ENCODE measurements at places on chromosomes 12 and 14.

- no peak for DNase-seq
These were observed 48.5 kb upstream of the CSRP2 start for GRCh38 chr12:76927170-76927784.

GRCh38 chr14:21104448-21105060 lies 3.7 kb downstream of the TMEM253 start:
- peak; percentile 42 for DNase-seq

DNA sequence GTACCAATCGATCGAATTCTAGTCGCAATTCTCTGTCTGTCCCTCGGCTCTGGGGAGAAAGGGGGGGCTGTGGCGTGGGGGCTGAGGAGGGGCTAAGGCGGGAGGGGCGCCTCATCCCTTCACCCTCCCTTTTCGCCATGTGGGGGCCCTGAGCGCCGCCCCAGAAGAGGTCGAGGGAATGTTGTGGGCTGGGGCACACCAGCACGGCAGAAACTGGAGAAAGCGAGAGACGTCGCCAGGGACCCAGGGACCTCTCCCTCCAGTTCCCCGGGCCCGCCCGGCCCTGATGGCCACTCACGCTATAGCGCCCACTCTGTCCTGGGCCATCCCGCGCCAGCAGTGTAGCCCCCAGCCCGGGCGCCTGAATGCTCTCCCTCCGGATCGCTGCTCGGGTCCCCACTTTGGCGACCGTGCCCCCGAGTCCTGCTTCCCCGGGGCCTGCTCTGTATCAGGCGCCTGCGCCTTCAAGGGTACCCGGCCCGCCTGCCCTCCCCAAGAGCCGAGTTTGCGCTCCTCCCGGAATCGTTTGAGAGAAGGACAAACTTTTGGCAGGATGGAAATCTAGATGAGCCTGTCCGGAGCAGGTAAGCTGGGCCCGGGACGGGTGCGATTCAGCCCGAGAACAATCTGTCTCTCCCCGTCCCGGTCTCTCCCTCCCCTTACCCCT lies 62.6 kb downstream of the SMUG1 start:
- no peak for DNase-seq

DNA sequence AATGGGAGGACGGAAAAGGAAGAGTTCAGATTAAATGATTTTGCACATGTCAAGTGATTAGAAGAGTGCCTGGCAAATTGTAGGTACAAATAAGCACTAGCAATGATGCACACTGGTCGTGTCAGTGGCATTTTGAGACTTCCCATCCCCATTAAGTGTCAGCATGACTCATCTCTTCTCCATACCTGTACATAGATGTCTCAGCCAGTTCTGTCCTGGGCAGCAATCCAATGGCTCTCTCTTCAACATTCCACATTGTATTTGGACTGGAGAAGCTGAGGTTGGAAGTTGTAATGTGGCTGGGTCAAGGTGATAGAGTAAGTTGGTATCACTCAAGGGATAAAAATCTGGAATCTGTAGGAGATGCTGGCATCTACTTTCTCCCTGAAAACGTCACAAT lies 742.7 kb downstream of the VRK1 start:
- DNase-seq = no peak

DNA sequence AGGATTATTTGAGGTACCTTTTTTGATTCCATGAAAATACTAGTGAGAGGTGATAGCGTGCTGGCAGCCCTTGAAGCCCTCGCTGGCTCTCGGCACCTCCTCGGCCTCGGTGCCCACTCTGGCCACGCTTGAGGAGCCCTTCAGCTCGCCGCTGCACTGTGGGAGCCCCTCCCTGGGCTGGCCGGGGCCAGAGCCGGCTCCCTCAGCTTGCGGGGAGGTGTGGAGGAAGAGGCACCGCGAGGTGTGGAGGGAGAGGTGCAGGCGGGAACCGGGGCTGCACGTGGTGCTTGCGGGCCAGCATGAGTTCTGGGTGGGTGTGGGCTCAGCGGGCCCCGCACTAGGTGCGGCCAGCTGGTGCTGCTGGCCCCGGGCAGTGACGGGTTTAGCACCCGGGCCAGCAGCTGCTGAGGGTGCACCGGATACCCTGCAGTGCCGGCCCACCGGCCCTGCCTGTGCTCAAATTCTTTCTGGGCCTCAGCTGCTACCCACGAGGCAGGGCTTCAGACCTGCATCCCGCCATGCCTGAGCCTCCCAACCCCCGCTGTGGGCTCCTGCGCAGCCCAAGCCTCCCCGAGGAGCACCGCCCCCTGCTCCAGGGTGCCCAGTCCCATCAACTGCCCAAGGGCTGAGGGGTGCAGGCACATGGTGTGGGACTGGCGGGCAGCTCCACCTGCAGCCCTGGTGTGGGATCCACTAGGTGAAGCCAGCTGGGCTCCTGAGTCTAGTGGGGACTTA lies 7.4 kb downstream of the MOK start:
- no peak for DNase-seq

DNA sequence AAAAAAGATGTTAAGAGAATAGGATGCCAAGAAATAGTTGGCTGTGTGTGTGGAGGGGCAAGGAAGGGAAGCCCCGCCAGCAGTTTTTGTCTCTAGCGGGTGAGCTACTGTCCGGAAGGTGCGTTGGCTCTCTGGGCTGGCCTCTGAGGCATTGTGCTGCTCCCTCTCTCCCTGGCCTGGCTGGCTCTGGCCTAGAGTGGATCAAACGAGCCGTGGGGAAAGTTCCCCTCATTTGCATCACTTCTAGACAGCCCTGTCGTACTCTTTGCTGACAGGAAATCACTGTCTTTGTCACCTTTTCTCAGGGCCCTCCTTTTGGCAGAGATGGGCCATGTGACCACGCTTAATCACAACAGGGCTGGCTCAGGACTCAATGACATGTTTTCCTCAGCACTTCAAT lies 236.1 kb upstream of the NPAS3 start:
- DNase-seq = no peak

GRCh38 chr14:75427482-75428229 lies at the start of gene JDP2:
TSS of gene JDP2 (plus strand) at chr14:75428022. CDS start at chr14:75437921, 9,899 bp downstream.
- no peak for DNase-seq

DNA sequence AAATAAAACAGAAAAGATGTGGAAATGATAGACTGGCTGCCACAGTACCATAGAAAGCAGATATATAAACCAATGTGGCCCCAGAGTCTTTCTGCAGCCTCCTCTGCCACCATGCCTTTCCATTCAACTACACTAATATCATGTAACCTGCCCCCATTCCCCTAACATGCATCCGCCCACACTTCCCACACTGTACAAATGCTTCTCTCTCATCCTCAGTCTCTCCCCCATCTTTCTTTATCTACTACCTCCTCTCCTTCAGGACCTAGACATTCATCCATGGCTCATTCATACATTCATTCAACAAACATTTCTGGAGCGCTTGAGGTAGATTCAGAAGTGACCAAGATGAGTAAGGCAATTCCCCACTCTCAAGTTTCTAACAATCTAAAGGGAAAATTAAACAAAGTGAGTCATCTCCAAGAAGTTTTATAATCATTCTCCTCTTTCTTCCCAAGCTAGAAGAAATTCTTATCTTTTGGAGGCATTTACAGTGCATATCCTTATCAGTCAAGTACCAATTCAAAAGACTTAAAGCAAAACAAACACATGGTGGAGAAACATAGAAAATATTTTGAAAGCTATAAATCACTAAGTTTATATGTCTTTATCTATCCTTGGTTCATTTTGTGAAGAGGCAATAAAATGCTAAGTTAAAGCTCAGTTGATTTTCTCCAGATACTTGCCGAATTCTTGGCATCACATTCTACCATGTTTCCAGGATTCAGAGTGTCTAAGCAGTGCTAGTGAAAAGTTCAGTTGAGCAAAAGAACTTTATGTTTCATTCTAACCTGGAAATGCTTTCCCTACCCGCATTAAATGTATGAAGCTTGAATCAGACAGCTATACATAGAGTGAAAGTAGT lies 70.5 kb upstream of the FRMD6 start:
- DNase-seq = no peak

- DNase-seq = no peak
These were observed 38.8 kb upstream of the NT5DC3 start for GRCh38 chr12:103879878-103880277.

DNA sequence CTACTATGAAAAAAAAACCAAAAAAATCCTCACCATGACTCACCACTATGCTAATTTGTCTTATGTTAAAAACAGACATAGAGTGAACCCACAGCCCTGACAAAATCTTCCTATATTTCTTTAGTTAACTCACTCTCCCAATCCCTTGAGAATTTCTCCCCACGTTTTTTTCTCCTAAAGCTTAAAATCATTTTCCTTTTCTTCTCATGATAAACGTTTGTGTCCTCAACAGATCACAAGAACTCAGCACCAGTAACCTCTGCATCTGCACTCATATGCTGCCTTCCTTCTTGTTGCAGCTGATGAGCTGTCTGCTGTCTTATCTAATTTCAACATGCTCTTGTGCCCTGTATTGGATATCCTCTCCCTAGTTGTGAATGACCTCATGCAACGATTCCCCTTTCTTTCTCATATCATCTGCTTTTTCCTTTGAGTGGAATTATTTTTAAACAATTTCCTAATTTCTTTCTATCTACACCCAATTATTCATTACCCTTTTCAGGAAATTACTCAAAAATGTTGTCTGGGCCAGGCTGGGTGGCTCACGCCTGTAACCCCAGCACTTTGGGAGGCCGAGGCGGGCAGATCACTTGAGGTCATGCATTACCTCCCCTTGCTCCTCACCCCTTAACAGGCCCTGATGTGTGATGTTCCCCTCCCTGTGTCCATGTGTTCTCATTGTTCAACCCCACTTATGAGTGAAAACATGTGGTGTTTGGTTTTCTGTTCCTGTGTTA lies 427.5 kb upstream of the MGAT4C start:
- no peak for DNase-seq

DNA sequence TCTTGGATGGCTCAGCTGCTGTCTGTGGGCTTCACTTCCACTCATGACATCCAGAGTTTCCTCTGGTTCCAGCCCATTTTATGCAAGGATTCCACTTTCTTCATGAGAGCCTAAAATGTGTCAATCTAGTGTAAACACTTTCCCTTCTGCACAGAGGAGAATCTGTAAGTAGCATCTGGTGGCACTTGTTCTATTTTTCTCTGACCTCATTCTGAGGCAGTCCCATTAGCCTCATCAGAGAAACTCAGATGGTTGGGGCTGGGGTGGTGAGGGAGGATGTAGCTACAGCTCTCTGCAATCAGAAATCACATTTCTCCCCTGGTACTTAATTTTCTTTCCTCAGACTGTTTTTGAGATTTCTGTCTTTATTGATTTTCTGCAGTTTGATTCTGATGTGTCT lies 81.6 kb downstream of the PRMT8 start:
- no peak for DNase-seq

DNA sequence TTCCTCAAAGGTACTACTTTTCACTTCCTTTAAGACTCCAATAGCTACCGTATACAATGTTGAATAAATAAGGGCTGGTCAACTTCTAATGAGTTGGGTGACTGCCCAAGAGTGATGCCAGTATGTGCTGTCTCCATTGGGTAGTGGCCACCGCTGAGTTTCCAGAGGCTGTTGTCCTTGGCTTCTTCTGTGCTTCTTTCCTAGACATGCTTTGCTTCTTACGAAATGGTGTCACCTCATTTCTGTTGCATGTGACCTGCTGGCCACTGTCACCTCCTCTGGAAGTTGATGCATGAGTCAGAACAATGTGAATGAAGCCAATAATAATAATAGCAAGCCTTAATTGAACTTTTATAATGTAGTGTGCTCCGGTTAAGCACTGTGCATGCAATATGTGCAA lies 7.5 kb upstream of the NID2 start:
- no peak for DNase-seq

- DNase-seq = no peak
These were observed 134.8 kb upstream of the FUT8 start for GRCh38 chr14:65277580-65278270.

GRCh38 chr12:6770094-6770493 lies 2.2 kb upstream of the LAG3 start:
- DNase-seq = no peak

- DNase-seq = no peak
These were observed 10.0 kb upstream of the NR1H4 start for GRCh38 chr12:100463661-100464060.

DNA sequence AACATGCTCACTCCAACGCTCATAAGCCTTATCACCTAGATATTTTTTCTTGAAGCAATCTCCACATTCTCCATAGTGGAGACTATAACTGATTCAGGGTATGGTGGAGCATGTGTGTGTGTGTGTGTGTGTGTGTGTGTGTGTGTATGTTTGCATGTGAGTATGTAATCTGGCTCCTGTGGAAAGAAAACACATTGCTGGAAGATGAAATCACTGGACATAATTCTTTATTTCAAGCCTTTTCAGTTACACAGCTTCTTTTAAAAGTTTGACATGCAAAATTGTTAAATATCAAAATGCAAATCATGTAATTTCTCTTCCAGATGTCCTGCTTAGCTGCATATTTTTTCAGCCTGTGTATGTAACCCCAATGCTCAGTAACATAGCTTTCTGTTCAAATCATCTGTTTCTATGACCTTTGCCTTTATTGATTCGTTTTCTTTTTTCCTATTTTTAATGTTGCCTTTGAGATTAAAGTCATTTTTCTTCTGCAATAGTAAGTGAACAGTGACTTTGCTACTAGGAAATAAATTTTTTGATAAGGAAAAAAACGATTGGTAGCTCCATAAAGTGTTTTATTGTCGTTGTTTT lies 80.5 kb upstream of the BTG1 start:
- no peak for DNase-seq

GRCh38 chr14:100115726-100116125 lies 43.7 kb downstream of the DEGS2 start:
- no peak for DNase-seq

GRCh38 chr12:9731797-9732196 lies 1.1 kb downstream of the CLECL1 start:
- no peak for DNase-seq

GRCh38 chr12:6342140-6342889 lies 439 bp upstream of the TNFRSF1A start:
- no peak for DNase-seq

Measured in stimulated activated CD8-positive, alpha-beta memory T cell treated with anti-CD3 and anti-CD28 coated beads, Interleukin-12 subunit alpha, Interleukin-12 subunit beta, amount 100 ng/mL, for 1 hour (primary cell).